Activated CD4-positive, alpha-beta T cell treated with anti-CD3 and anti-CD28 coated beads, Interleukin-2, amount 10 ng/mL, durations not matched to agents 24 days and 14 days (primary cell): ENCODE measurements at places on chromosomes 6 and 20.

- no peak for DNase-seq
Observed at GRCh38 chr20:59122566-59122919, 41.1 kb upstream of the ZNF831 start.

- DNase-seq = peak; percentile 67
Observed at GRCh38 chr6:5670811-5671561, 335.7 kb downstream of the NRN1 start.

GRCh38 chr20:44642203-44643153 lies 9.0 kb downstream of the ADA start:
- peak; percentile 77 for DNase-seq

DNA sequence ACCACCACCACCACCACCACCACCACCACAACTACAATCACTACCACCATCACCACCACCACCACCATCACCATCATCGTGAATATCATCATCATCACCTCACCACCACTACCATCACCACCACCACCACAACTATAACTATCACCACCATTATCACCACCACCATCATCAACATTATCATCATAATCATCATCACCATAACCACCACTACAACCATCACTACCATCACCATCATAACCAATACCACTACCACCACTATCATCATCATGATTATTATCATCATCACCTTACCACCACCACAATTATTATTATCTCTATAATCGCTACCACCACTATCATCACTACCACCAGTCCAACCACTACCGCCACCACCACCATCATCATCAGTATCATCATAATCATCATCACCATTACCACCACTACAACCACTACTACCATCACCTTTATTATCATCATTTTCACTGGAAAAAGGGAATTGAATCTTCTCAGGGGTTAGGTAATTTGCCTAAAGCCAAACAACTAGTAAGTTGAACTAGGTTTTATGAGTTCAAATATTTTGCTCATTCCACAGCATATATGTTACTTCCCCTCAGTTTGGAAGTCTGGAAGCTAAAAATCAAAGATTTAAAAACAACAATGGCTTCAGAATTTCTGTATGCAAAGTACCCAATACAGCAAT lies 8.3 kb downstream of the RIPOR2 start:
- no peak for DNase-seq

GRCh38 chr6:28002161-28002560 lies 45.1 kb downstream of the OR2B6 start:
- no peak for DNase-seq

GRCh38 chr6:26571592-26572296 lies 25.0 kb upstream of the ABT1 start:
- peak; percentile 81 for DNase-seq

DNA sequence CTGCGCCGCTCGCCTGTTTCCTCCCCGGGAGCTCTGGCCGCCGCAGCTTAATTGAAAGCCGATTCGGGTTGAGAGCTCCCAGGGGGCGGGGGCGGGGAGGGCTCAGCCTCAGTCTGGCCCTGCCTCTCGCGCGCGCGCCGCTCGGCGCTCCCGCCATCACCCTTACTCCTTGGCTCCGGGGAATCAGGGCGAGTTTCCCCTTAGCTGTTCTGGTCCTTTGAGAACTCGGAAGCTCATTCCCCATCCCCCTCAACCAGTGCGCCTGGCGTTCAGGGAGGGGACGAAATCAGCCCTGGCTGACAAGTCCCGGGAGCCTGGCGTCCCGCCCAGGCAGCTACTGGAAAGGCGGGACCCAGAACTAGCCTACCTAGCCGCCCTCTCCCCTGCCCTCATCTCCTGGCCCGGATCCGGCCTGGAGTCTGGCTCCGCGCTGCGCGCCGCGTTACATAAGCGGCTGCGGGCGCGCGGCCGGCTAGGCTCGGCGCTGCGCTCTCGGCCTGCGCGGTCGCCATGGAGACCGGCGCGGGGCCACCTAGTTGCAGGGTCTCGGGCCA lies 2.8 kb downstream of the SLC12A5 start:
- DNase-seq = no peak

- DNase-seq = no peak
Observed at GRCh38 chr6:396126-396520, 4.6 kb downstream of the IRF4 start.
